Stomach (tissue), 19 donors: ENCODE measurements at places on chromosomes 4 and X. TPM values are rescaled to one million over a fixed set of nuclear protein-coding genes. Genes with fewer than 3 reads are reported as not detected.

GRCh38 chr4:77352192-77352591 is 195.2 kb downstream of the CCNG2 start:
- no peak for DNase-seq
- no peak overlapping the region for H3K27ac ChIP-seq
- H3K27me3 ChIP-seq, result no peaks in the 10 kb centered on the region
- H3K4me1 ChIP-seq, result no peaks in the 10 kb centered on the region
- no peak overlapping the region for H3K4me3 ChIP-seq
- H3K36me3 ChIP-seq, result no peaks in the 10 kb centered on the region

DNA sequence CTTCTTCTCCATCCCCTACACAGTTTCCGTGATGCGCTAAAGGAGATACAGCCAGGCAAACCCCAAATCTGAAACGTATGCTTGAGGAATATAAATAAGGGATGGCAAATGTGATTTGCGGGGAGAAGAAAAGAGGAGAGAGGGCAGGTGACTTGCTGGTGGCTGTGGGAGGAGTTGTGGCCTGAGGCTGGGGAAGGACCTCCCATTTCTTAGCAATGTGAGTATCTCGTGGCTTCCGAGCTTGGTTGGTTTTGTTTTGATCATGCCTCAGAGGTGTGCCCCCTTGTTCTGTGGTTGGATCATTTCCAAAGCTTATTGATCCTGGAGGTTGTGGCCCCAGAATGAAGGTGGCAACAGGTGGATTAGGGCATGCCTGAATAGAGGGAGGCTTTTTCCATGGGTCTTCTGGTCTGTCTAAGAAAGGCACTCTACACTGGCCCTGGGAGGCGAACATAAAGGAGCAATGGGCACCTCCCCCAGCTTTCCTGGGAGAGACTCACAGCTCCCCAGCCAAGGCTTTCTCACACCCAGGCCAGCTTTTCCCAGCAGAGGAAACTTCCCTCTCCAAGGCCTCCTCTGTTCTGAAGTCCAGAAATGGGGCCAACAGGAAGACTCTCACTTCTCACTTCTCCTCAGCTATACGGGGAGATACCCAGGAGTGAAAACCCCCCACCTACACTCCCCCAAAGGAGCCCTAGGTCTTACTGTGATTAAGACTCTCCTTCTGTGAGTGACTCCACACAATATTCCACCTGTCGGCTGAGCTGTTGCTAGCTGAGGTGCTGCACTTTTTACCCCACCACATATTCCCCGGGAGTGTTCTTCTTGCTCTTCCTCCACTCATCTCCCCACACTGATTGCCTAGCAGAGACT is 40.0 kb downstream of the C4orf51 start:
- no peaks in the 10 kb centered on the region for H3K36me3 ChIP-seq
- H3K4me3 ChIP-seq, result no peak overlapping the region
- no peak for DNase-seq
- H3K27me3 ChIP-seq, result no peaks in the 10 kb centered on the region

The FAT4 gene
- total RNA-seq, result 19.7 TPM

The NAT8L gene
- total RNA-seq, result not detected

- no peaks in the 10 kb centered on the region for H3K36me3 ChIP-seq
- no peak overlapping the region for H3K4me3 ChIP-seq
- H3K27ac ChIP-seq, result no peak overlapping the region
- H3K4me1 ChIP-seq, result no peaks in the 10 kb centered on the region
These were observed 8.1 kb downstream of the JAKMIP1 start for GRCh38 chr4:6192245-6192644.
